ENCODE measurements at places on chromosomes 3 and 15.

DNA sequence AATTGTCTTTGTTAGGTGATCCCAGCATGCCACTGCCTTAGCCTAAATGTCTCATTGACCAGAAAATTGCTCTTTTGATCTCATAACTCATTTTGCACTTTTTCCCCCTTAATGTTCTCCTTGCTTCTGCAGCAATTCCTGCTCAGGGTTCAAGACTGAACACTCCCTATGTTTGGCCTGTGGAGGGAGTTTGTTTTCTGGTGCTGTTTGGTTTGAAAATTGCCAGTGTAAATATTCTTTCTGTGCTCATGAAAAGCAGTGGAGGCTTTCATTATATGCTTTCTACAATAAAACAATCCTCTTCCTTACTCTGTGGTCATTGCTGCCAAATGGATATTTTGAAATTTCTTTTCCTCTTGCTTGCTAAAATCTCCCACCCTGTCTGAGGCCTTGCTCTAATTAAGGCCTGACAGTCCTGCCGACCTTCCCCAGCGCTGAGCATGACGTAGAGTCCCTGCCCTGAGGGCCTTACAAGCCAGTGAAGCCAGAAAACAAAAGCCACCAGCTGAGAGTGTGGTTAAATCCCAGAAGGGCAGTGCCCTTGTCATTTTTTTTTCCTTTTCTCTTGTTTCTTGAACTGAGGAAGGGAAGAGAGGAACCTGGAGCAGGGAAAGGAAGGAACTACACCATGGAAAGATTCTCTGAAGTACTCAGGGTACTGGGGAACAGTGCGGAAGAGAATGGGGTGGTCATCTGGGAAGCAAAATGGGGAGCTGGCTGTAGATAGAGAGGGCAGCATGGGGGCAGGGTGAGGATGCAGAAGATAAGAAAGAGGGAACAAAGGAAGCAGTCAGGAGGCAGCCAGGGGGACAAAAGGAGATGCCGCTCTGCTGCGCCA, 24.8 kb downstream of the ZBTB38 start:
- no peak for DNase-seq

GRCh38 chr15:73691396-73691795, 7.2 kb downstream of the CD276 start:
- DNase-seq = peak; percentile 52

DNA sequence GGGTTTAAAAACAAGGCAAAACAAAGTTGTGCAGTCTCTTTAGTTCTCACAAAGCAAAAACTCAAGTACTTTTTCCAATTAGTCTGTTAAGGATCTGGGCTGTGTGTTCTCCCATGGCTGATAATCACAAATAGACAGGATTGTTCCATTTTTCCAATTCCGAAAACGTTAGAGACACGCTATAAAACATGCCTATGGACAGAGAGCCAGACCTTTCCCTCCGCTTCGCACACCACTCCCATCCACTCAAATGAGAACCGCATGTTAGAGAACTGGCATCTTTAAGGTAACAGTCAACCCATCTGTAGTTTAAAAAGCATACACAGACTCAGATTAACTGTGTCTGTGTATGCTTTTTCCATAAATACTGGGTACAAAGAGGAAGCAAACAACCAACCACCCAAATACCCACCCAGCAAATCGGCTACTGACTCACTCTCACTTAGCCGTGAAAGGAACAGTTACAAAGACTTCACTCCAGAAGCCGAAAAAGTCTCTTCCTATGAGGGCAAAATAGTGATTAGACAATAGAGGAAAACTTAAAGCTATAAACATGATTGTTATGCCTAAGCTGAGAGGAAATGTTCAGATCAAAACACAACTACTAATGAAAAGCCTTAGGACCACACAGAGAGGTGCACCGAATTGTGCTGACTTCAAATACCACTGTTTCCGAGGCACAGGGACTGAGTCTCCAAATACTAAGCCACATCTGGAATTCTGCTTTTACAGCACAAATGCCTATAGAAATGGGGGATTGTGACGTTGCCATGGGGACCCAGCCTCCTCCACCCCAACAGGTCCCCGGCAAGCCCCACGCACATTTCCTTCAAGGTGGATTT, 36.1 kb downstream of the IL17RD start:
- DNase-seq = no peak

- DNase-seq = no peak
Measured at GRCh38 chr3:54835701-54836100, 92.2 kb downstream of the LRTM1 start.

DNA sequence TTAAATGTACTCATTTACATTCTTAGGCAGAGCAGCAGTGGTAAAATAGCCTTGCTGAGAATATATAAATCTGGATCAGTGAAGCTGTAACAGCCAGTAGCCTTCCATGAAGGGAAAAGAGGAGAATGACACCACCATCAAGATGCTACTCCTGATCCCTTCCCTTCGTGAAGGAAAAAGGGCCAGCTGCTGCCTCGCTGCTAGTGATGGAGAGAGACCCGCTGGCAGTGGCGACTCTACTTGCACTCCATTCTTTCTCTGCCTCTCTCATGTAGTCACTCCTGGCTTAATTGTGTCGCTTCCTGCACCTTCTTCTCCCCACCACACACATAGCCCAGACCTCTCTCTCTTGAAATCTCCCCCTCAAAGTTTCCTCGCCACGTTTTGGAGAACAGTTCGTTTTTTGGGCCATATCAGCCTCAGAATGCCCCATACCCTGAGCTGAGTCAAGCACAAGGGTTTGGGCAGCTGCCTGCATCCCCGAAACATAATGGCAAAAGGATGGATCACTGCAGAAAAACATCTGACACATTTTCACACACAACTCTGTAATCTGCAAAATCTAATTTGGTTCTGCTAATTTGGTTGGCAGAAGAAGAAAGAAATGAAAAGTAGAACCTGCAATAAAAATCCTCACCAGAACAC, 460.3 kb upstream of the IL12A start:
- DNase-seq = no peak

DNA sequence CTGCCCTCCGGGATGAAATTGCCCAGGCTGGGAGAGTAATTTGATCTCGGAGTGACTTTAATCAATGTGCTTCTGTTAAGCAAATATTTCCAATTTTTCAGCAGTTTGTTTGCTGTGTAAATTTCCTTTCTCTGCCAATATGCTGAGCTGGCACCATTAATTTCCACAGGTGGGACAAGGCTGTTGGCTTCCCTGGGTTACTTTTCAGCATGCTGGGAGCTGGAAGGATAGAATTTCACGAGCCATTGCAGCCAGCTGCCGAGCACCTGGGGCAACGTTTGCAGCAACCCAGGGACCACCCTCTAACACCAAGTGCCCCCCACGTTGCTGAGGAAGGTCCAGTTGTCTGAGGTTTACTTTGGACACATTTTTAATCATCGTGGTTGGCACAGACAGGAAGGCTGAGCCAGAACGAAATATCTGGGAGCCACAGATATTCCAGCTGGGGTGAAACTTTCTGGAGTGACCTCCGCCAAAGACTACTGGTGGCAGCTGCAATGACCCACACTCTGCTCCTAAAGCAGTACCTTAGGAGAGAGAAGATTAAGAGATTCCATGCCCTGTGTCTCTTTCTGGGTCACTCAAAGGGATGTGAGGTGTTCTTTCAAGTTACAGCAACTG, 293.3 kb upstream of the RGMA start:
- no peak for DNase-seq

DNA sequence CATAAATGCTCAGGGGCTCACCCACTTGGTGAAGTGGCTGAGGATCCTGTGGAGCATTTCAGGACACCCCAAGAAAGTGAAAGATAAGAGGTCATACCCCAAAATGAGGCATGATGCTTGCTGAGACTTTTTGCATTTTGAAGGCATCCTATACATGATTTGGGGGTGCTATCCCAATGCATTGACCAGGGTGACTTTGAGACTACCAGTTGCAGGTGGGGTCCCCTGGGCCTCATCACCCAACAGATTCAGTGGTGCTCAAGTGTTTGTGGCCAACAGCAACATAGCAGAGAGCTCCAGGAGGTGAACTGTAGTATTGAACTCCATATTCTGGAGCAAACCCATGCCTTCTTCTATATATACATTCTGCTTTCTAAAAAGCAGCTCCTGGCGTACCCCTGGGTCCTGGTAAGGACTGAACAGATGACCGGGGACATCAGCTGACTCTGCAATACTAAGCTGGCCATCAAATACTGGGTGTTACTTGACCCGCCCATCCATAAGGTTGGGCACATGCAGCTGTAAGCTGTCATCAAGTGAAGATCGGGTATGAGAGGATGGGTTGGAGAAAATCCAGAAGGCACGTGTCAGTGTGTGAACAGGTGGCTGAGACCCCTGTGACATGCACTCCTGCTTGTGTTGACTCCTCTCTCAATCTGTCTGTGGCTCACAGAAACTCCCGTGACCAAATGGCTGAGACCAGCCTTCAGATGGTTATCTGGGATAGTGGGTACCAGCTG, 143.3 kb downstream of the KLF13 start:
- no peak for DNase-seq

DNA sequence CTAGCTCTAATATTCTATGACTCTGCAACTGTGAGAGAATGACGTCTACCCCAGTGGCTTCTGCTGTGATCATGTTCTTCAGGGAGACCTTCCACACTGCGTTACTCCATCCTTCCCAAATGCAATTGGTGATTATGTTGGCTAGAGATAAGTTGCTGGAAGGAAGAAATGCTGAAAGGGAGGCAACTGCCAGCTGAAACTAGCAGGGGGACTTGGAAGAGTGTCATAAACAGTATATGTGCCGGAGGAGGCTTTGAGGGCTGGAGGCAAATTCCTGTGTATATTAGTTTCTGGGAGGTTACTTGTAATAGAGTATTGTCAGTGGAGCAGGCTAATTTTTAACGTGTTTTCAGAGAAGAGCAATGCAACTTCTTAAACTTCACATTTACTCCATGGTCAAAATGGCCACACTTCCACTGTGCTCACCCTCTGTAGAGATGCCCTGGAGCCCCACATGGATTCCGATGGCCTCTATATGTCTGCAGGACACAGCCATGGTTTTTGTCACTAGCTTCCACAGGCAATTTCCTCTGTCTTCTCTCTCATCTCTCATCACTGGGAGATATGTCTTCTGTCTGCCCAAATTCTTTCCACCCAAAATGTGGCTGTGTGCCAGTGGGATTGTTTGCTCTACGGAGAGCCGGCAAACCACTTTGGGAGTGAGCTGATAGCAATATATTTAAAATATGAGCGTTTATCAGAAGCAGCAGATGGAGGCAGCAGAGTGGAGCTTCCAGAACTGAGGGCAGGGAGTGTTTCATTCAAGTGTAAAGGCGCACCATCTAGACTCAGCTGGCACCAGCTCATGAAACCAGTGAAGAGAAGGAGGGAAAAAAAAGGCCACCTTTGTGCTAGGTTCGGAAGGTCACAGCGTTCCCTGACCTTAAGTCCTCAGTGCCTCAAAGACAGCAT, 13.3 kb upstream of the CD47 start:
- DNase-seq = no peak

GRCh38 chr3:66797889-66798560, 200.1 kb upstream of the KBTBD8 start:
- DNase-seq = peak; percentile 10

DNA sequence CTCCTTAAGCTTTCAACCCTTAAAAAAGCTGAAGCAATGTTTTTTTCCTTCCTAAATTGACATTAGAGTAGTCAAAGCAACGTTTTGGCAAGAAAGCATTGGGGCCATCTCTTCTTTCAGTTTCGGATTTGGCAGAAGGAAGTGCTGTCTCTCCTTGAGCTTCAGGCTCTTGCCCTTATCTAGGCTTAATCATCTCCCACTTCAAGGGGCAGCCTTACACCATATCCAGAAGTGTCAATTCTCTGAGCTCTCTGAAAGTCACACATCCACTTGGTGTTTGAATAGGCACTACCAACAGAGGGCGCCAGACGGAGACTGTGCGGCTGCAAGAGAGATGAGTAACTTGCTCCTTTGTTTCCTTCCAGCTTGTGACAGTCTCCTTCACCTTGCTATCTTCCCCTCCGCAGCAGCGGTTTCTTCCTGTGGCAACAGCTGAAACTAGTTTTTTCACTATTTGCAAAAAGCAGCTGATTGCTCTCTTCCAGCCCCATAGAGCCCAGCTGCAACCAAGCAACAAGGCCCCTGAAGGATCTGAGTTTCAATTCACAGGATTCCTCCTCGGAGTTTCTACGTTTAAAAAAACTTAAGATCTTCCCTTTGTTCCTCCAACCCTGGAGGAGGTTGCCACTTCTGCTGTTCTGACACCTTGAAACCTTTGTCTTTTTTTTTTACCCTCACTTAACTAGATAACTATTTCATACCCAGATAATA, 147.0 kb upstream of the SLCO3A1 start:
- DNase-seq = peak; percentile 95

DNA sequence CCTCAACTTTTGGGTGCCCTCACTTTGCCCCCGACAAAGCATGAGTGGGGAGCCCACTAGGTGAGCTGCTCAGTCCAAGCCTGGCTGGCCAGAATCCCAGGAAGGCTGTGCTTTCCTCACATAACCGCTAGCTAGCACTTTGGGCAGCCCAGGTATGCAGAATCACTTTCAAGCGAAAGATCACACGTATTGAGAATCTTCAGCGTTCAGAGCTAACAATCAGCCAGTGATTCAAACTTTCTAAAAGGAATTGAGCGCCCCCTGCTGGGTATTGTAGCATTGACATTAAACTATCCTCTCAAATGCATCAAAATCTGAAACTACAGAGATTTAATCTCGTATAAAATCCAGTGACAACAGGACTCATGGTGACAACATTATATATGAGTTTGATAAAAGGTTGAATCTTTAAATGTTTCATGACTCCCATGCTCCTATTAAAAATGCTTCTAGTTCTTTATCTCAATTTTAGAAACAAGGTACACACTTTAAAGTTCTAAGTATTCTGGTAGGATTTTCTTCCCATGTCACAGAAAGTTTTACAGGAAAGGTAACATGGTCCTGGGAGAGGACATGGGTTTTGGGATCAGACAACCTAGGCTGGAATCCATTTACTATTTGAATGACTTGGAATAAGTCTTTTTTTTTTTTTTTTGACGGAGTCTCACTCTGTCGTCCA, 11.8 kb downstream of the ANAPC13 start:
- peak; percentile 90 for DNase-seq

DNA sequence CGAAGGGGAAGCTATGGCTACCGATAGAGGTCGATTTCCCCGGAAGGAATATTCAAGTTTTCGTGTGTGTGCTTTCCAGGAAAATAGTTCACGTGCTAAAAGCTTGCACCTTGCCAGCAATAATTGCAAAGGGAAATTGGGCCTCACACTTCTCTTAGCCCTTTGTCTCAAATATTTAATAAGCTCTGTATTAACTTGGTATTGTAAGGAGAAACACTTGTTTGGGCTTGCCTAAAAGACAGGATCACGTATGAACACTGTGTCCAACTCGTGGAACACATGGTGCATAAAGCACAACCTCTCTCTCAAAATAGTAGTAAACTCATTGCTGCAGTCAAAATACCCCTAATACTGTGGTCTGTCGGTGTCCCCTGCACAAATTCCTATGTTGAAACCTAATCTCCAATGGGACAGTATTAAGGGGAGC, 352 bp upstream of the TMF1 start:
- DNase-seq = no peak

GRCh38 chr15:52566889-52567288, 1.9 kb downstream of the ARPP19 start:
- no peak for DNase-seq

GRCh38 chr3:196288141-196288460, 575 bp upstream of the PCYT1A start:
- no peak for DNase-seq

DNA sequence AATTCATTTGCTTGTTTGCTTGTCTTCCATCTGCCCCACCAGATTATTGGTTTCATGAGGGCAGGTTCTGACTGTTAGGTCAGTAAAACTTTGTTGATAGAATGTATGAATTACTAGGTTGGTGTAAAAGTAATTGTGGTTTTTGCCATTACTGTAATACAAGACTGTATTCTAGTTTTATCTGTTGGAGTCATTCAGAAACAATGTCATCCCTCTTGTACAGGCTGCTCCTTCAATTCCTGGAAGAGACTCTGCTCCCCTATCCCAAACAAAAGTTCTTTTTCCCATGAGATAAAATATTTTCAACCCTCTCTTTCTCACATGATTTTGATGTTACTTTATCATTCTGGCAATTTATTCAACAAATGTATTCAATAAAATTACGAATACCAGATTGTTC, 115.0 kb downstream of the CHST2 start:
- no peak for DNase-seq

Data from suppressor macrophage treated with lipopolysaccharide for 4 hours (primary cell).